ENCODE measurements at places on chromosomes 7 and 10.

- no peaks in the 10 kb centered on the region for H3K36me3 ChIP-seq
- no peak overlapping the region for H3K4me3 ChIP-seq
- H3K27ac ChIP-seq, result no peak overlapping the region
- no peaks in the 10 kb centered on the region for H3K27me3 ChIP-seq
Observed at GRCh38 chr10:114718374-114718773, 60.3 kb upstream of the ABLIM1 start.

GRCh38 chr10:6399231-6399741 lies 180.8 kb downstream of the PRKCQ start:
- H3K4me1 ChIP-seq, result peaks cover 36% of the 10 kb centered on the region
- no peak overlapping the region for H3K4me3 ChIP-seq
- no peak overlapping the region for H3K27ac ChIP-seq
- DNase-seq, result no peak

- no peaks in the 10 kb centered on the region for H3K27me3 ChIP-seq
- no peaks in the 10 kb centered on the region for H3K4me1 ChIP-seq
- no peak for DNase-seq
- H3K36me3 ChIP-seq, result no peaks in the 10 kb centered on the region
- H3K4me3 ChIP-seq, result no peak overlapping the region
- no peak overlapping the region for H3K27ac ChIP-seq
Observed at GRCh38 chr7:102823390-102824119, 74.8 kb downstream of the FAM185A start.

GRCh38 chr10:122112625-122113160 lies 123.7 kb downstream of the TACC2 start:
- peaks cover 17% of the 10 kb centered on the region for H3K36me3 ChIP-seq
- no peak for DNase-seq
- peaks cover 16% of the 10 kb centered on the region for H3K27me3 ChIP-seq
- H3K4me3 ChIP-seq, result peak overlapping the region; percentile 76
- peak overlapping the region; percentile 98 for H3K27ac ChIP-seq
- peaks cover 54% of the 10 kb centered on the region for H3K4me1 ChIP-seq

GRCh38 chr7:141874787-141875186 lies 33.5 kb upstream of the PRSS37 start:
- H3K36me3 ChIP-seq, result no peaks in the 10 kb centered on the region
- no peaks in the 10 kb centered on the region for H3K4me1 ChIP-seq
- no peaks in the 10 kb centered on the region for H3K27me3 ChIP-seq
- H3K27ac ChIP-seq, result no peak overlapping the region
- no peak overlapping the region for H3K4me3 ChIP-seq

All from esophagus squamous epithelium (tissue), 5 donors.